CMK (cell line): ENCODE measurements at places on chromosomes 4 and X.

- no peak for DNase-seq
Observed at GRCh38 chr4:24973747-24974601, 56.8 kb downstream of the LGI2 start.

- no peak for DNase-seq
Observed at GRCh38 chr4:39022241-39022640, 10.0 kb downstream of the TMEM156 start.

DNA sequence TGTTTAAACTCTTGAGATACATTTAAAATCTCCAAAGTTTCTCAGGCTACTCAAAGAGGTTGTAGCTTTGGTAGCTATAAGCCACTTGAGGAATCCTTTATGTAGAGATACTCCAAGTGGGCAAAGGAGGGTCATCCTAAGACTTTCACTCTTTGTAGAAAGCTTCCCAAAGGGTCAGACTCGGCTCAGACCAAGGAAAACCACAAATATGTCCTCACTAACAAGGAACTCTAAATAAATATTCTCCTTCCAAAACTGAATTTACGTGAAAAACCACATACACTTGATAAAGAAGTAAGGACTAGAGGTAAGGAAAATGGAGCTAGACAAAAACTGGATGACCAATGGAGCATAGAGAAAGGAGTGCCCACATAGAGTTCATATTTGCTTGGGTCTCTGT, 41.7 kb upstream of the DDX60 start:
- DNase-seq, result no peak

DNA sequence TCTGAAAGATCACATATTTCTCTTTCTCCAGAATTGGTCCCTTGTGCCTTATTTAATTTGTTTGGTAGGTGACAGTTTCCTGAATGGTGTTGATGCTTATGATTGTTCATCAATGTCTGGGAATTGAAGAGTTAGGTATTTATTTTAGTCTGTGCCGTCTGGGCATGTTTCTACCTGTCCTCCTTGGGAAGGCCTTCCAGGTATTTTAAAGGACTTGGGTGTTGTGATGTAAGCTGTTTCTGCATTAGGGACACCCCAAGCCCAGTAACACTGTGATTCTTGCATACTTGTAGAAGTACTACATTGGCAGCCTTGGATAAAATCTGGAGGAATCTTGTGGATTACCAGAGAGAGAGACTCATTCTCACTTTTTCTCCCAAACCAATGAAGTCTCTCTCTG, 120.8 kb upstream of the CXXC4 start:
- no peak for DNase-seq

DNA sequence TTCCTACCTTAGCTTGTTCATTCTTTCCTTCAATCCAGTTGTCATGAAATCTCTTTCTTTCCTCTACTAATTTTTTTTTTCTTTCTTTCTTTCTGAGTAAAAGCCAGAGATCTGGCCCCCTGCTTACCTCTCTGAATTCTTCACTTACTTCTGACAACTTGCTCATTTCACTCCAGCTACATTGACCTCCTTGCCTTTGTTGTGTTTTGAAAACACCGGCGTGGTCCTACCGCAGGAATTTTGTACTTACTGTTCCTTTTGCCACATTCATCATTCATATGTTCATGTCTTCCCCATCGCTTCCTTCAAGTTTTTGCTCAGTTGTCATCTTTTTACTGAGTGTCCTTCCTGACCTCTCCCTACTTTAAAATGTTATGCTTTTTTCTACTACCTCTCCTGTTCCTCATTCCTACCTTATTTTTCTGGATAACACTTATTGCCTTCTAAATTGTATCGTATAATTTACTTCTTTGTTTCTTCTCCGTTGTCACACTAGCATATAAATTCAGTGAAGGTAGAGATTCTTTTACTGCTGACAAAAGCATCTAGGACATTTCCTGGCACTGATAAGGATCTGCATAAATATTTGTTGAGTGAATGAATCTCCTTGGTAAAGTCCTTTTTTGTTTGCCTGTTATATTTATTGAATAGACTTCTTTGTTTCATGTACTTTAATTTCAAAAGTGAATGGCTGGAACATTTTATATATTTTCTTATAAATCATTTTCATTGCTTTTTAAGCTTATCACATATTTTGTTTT, 74.4 kb downstream of the NFKB1 start:
- DNase-seq, result no peak

DNA sequence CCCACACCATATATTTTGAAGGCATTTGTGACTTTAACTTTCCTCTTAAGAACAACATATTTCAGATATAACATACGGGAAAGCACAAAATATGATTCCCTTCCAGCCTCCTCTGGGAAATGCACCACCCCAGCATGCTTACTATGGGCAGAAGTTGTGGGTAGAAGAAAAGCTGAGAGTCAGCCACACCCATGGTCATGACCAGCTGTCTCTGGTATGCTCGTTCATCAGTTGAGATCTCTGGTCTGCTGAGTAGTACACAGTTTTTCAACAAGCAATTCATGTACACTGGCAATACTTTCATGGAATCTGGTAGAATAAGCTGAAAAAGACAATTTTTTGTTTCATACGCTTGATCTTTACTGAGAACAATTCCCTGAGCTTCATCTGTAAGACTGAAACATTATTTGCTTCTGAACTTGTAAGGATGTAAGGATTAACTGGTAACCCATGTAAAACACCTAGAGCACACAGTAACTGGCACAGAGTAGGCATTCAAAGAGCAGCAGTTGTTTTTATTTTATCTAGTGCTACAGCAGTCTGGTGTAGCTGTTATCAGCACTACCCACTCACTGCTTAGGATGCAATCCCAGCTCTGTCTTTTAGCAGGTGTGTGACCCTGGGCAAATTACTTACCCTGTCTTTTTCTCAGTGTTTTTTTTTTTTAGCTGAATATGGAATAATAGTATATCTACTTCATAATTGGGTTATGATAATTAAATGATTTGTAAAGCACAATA, 47.6 kb downstream of the METTL14 start:
- DNase-seq, result no peak

DNA sequence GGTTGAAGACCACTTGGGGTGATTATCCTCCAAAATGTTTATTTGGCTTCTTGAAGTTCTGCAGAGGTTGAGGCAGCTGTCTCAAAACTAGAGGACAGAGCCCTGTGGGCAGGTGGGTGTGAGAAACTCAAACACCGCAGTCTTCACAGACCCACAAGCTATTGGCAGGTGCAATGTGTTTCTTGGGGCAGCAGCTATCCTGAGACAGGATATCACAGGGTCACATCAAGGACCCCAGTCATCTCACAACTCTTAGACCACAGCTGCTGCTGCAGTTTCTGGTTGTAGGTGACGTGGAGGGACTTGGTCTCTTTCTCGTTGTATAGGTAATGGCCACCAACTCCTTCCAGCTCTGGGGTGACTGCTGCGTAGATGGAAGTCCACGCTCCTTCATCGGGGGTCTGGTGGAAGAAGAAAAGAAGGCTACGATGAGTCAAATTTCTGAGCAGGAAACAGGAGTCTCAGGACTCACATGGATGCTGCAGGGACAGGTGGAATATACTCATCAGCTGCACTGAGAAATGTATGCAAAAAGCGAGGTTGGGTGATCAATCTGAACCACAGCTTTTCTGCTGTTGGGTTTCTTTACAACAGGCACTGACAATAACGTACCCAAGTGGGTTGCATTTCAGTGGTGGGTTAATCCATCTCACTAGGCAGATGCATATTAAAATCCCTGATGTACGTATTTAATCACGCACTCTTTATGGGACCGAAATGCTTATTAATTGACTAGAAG, 279.8 kb downstream of the DHRSX start:
- DNase-seq, result no peak

- DNase-seq, result no peak
Observed at GRCh38 chr4:15336410-15337167, 91.2 kb upstream of the C1QTNF7 start.

- DNase-seq, result no peak
Observed at GRCh38 chr4:8171984-8172924, 13.6 kb upstream of the ABLIM2 start.

DNA sequence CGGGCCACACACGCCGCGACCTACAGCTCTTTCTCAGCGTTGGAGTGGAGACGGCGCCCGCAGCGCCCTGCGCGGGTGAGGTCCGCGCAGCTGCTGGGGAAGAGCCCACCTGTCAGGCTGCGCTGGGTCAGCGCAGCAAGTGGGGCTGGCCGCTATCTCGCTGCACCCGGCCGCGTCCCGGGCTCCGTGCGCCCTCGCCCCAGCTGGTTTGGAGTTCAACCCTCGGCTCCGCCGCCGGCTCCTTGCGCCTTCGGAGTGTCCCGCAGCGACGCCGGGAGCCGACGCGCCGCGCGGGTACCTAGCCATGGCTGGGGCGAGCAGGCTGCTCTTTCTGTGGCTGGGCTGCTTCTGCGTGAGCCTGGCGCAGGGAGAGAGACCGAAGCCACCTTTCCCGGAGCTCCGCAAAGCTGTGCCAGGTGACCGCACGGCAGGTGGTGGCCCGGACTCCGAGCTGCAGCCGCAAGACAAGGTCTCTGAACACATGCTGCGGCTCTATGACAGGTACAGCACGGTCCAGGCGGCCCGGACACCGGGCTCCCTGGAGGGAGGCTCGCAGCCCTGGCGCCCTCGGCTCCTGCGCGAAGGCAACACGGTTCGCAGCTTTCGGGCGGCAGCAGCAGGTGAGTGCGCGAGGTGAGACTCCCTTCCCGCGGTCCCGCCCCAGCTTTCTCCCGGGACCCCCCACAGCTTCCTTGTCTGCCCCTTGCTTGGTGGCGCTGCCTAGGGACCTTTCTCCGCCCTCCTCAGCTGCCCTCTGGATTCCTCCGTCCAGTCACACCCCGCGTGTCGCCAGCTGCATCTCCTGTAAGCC, 678 bp downstream of the BMP3 start:
- no peak for DNase-seq

DNA sequence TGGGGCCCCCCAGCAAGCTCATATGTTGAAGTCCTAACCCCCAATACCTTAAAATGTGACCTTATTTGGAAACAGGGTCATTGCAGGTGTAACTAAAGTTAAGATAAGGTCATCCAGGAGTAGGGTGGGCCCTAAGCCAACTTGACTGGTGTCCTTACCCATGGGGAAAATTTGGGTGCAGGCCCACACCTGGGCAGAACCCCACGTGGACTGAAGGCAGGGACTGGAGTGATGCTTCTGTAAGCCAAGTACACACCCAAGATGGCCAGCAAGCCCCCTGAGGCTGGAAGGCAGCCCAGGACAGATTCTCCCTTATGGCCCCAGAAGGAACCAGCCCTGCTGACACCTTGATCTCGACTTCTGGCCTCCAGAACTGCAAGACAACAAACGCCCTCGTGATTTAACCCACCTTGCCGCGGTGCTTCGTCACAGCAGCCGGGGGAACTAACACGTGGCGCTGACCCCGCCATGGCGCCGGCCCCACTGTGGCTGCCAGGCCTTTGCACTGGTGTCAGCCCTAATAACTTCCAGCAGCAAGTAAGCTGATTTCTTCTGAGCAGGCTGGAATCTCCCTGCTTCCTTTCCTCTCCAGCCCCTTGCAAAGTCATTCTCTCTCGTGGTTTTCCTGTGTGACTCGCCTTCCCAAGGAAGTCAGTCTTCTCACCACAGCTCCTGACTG, 23.2 kb upstream of the MXD4 start:
- no peak for DNase-seq

DNA sequence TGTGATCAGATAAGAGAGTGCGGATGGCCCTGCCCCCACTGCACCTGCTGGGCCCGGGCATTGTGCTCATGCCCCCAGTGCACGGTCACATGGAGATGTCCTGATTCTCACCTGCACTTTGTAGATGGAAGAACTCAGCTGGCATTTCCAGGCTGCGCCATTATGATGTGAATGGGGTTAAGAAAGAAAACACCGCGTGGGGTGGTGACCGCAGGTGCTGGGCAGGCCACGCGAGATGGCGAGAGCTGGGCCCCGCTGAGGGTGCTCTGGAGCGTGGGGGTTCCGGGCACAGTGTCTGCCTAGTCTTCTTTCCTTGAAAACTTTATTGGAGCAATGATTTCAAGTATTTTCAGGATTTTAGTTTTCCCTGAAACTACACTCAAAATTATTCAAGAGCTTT, 17.8 kb upstream of the HGFAC start:
- no peak for DNase-seq

DNA sequence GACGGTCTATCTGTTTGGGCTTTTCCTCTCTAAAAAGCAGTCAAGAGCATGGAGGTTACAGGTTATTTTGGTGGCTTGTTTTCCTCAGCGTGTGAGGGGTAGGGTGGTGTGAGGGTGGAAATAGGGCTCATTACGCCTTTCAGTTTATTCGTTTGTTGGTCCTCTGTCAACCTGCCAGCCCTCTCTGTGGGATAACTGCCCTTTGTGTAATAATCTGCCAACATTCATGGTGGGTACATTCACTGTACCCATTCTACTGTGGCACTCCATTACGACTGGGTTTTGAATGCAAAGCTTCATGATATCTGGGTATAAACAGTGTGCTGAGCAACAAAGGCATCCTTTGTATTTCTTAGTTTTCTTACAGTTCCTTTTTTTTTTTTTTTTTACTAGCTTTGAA, 136.4 kb downstream of the ADGRL3 start:
- DNase-seq, result no peak

- no peak for DNase-seq
Observed at GRCh38 chr4:52947401-52948056, 85.4 kb downstream of the RASL11B start.

DNA sequence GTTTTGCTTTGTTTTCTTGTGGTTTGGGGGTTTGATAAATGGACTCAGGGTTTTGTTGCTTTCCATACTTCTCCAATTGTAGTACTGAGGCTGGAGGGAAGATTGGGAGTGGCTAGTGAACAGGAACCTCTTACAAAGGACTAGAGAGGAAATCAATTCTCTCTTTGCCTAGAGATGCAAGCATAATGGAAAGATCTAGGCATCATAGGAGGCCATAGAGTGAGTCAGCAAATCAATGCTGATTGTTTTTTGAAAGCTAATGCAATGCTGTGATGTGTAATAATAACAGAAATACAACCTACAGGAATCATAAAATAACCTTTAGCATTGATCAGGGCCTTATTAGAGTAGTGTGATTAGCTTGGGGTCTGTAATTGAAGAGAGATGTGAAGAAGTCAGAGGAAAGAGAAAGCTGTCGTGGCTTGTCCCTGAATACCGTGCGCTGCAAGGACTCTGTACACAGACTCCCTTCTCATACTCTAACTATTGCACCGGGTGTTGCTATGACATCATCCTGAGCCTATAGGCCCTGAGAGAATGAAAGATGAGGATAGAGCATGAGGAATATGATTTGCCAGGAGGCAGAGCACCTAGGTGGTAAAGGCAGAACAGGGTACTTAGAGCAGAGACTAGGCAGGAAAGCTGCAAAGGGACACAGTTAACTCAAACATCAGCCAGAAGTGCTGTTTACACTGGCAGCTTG, 29.3 kb upstream of the GPR101 start:
- no peak for DNase-seq

- no peak for DNase-seq
Observed at GRCh38 chrX:1902901-1903235, 288.0 kb downstream of the ASMT start.

DNA sequence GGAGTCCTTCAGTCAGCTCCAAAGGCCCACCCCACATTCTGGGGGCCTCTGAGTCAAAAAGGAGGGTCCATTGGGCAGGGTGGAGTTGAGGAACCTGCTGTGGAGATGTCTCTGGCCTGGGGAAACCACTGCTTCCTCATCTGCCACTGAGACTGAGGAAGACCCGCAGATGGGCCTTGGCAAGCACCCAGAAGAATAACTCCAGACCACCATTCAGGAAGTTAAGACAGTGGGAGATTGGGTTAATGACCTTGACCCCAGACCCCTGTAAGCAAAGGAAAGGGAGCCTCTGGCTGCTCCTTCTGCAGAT, 8.1 kb upstream of the HSD17B10 start:
- peak; percentile 63 for DNase-seq
